ENCODE measurements at places on chromosomes 16 and 17.

- no peak for DNase-seq
Measured at GRCh38 chr16:83458612-83459011, 349.2 kb upstream of the HSBP1 start.

- DNase-seq: no peak
Measured at GRCh38 chr16:87541147-87541871, 48.5 kb upstream of the ZCCHC14 start.

DNA sequence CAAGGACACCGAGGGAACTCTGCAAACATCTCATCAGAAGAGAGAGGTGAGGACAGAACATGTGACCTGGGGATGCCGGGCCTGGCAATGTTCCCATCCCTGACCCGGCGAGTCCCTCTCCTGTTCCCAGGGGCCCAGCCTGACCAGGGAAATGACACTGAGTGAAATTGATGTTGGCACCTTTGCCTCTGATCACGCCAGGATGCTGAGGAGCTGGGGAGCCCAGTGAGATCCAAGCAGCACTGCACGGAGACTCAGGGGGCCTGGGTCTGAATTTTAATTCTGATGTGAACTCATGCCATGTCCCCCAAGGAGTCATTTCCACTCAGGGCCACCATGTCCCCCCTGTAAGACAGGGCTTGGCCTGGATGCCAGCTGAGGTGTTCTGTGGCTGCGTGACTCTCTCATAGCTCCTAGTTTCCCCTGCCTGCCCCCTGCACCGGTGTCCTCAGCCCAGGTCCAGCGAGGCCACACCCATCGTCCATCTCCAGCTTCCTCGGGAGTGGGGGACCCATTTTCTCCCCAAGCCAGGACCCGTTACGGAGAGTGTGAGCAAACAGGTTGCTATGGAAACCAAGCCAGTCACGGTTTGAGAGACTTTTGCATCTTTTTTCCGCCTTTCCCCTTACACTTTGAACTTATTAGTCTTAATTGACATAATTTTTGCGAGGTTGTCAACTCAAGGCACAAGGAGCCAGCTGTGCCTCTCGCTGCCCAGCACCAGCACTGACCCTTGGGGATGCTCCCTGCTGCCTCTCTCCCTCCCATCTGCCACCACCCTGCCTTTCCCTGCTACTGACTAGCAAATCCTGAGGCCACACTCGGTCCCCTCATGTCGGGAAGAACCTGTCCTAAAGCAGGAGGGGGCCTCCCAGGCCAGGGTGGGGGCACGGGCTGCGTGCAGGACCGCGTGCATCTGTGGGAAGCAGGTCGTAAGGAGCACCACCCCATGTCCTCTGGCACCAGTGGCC is 150.0 kb downstream of the SDK2 start:
- no peak for DNase-seq

GRCh38 chr17:73156887-73157520 is 7.8 kb upstream of the SSTR2 start:
- no peak for DNase-seq

GRCh38 chr16:80142281-80142680 is 398.5 kb upstream of the DYNLRB2 start:
- no peak for DNase-seq

All from CD4-positive, alpha-beta T cell treated with Interferon gamma for 1 hour (primary cell).